BJ (cell line): ENCODE measurements at places on chromosomes 3 and 15. TPM values are rescaled to one million over a fixed set of nuclear protein-coding genes. Genes with fewer than 3 reads are reported as not detected.
A peak's percentile ranks its signal among the peaks of the same experiment; 100 is the strongest.

DNA sequence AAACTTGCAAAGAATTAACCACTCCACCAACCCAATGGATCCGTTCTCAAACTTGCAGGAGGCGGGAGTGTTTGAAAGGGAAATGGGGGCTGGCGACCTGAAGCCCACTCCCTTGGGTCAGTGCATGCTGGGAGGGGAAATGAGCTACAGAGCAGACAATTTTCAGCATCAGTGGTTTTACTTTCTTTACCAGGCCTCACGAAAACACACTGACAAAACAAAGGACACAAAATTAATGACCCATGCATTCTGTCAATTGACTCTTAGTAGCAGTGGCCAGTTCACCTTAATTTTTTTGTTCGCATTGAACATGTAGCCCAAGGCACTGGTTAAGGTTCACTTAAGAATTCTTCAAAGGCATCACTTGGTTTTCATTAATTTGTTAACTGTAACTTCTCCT is 413.5 kb downstream of the MECOM start:
- no peak for DNase-seq

The OXTR gene
- polyA plus RNA-seq: 168 and 195 TPM in 2 replicates

DNA sequence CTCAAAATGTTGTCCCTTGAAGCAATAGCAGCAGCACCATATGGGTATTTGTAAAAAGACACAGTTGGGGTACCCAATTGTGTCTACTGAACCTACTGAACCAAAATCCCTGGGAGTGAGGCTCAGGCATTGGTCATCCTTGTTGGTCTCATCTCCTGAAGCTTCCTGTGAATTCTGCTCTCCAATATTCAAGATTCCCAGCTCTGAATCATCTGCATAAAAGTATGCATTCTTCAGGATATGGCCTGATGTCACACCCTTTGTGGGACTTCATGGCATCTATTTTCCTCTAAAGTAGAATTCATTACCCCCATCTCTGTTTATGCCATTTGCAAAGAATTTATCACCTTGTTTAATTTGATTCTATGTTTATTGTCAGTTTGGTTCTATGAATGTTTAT is 13.3 kb upstream of the PTX3 start:
- peak; percentile 32 for DNase-seq

DNA sequence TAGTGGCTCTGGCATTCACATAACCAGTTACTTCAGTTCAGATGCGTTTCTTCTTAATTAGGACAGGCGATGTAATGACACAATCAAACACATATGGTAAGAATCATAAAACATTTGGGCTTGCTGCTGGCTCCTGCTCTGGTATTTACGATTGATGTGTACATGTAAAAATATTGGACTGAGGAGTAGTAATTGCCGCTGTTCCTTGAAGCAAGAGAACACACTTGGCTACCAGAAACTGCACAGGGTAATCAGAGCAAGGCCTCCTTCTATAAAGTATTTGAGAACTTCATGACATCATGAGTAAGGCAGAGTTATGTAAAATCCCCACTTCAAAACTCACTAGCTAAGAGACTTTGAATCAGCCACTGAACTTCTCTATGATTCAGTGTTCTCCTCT is 158.1 kb downstream of the SSR3 start:
- DNase-seq: peak; percentile 72

DNA sequence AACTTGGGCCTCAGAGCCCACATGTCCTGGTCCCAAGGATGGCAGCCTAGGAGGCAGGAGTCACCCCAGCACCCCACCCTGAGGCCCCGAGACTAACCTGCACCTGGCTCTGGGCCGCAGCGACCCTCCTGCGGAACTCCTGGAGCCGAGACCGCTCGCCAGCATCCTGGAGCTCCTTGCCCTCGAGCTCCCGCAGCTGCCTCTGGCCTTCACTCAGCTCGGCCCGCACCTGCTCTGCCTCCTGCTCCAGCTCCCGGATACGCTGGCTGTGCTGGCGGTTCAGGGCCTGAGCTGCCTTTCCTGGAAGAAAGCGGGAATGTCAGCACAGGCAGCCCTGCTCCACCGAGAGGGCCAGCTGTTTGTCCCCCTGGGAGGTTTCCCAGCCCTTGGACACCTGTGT is 13.2 kb downstream of the KIF7 start:
- no peak for DNase-seq
